Left lobe of liver (tissue), 2 donors: ENCODE measurements at places on chromosomes 11 and 22. TPM values are rescaled to one million over a fixed set of nuclear protein-coding genes. Genes with fewer than 3 reads are reported as not detected.
A peak's percentile ranks its signal among the peaks of the same experiment; 100 is the strongest.

- DNase-seq: no peak
These were observed 1.5 kb upstream of the PLCB3 start for GRCh38 chr11:64249563-64250414.

DNA sequence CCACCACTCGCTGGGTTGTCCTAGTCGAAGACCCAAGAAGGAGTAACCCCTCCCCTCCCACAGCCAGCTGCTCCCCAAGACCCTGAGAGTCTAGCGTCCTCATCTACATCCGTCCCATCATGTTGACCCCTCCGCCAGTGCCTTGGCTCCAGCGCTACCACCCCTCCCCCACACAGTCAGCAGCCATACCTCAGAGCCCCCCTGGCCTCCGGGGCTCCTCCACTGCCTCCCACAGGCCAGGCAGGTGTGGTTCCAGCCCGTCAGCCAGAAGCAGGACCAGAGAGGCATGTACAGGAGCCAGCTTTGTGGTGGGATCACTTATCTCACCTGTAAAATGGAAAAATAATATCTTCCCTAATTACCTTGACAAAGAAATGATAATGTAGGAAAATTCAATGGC lies 51.5 kb upstream of the PHF21B start:
- DNase-seq: no peak

The FZD4 gene
- 15.8 TPM for total RNA-seq

- DNase-seq: no peak
These were observed 4167.4 kb upstream of the OR11H1 start for GRCh38 chr22:11360632-11361031.

DNA sequence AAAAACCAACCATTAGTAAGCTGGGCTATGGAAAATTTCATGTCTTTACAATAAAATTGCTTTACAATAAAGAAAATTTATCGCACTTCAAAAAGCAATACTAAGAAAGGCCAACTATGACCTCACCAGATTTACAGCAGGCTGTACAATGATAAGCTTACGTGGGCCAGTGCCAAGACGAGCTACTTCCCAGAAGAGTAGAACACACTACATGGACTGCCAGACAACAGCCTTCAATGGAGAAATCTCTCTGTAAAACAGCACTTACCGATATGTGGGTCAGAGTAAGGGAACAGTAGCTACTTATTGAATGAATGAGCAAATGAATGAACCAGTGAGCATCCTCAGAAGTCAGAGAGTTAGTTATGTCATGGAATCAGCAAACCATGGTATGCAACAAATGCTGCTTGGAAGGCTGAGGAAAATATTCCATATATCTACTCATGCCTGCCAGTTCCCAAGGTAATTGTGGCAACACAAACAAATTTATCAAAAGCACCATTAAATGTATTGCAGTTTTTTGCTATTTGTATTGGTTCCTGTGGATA lies 74.4 kb downstream of the SLC36A4 start:
- DNase-seq: no peak

The P2RX6 gene
- 0.28 TPM for total RNA-seq

DNA sequence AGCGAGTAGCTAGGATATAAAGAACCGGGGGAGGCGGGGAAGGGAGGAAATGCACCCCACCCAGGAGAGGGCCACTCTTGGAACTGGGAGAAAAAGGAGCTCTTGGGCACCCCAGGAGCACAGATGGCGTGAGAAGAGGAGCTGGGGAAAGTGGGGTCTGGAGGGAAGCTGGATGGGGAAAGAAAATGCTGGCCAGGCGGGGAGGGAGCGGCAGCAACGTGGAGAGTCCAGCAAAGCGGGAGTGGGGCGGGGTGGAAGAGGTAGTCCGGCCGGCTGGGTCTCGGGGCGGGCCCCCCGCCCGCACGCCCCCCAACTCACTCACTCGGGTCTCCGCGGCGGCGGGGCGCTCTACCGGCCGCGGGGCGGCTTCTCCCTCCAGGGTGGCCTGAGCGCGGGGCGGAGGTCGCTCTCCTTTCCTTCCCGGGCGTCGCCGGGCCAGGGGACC lies 522 bp downstream of the TOB2 start:
- peak; percentile 59 for DNase-seq

The GAL gene
- 0.23 TPM for total RNA-seq

DNA sequence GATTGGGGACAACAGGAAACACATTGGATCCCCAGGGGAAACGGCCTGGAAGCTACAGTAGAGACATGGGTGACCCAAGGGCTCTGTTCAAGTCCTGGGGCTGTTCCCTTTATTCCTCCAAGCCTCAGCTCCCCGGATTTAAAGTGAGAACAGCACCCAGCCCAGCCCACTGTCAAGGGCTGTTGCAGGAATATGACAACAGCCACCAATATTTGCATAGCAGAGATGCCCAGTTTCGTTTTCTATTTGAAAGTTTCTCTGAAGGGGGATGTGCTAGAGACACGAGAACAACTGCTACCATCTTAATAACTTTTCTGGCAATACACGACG lies 81.1 kb upstream of the WNT7B start:
- peak; percentile 54 for DNase-seq

- DNase-seq: peak; percentile 45
These were observed 615 bp downstream of the ANO5 start for GRCh38 chr11:22193348-22194051.

- DNase-seq: no peak
These were observed 71.8 kb upstream of the PARVG start for GRCh38 chr22:44108806-44109385.

- no peak for DNase-seq
These were observed 12.8 kb downstream of the AQP11 start for GRCh38 chr11:77602381-77603088.

- DNase-seq: no peak
These were observed 23.1 kb upstream of the PAX6 start for GRCh38 chr11:31834237-31834636.
